ENCODE measurements at places on chromosomes 7 and 10. TPM values are rescaled to one million over a fixed set of nuclear protein-coding genes. Genes with fewer than 3 reads are reported as not detected.

Gene MPLKIP
- total RNA-seq, result 14.9 TPM

DNA sequence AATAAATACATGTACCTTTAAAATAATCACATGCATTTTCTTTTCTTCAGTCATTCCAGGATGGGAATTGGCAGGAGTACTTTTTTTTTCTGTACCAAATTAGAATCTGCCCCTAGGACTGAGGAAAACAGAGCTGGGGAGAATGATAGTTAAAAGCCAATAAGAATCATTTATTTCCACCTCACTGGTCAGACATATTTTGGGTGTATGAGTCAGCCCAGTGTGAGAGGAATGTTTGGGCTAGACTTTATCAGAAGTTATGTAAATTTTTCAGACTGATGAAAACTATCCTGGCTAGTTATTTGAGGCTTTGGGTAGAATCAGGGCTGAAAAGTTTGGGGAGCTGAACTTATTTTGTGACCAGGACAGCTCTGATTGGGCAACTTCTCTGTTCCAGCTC, 303.1 kb upstream of the NPSR1 start:
- DNase-seq, result no peak

GRCh38 chr7:16685535-16685934, 39.6 kb downstream of the BZW2 start:
- no peak for DNase-seq

DNA sequence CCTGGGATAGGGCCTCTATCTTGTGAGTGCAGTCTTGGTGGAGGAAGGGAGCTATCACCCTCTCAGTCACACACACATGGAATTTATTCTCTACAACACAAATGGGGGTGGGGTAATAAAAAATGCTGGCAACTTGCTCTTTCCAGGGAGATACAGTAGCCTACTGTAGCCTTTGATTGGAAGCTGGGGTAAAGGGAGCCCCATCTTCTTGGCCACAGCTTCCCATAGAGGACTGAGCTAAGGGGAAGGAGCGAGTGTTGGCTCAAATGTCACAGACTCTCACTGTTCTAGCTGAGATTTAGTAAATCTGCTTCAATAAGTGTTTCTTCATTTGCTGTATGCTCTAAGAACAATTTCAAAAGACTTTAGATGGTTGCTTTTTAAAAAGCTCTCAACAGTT, 222.2 kb upstream of the CXCL12 start:
- DNase-seq, result no peak

Gene CLDN3
- not detected for total RNA-seq

DNA sequence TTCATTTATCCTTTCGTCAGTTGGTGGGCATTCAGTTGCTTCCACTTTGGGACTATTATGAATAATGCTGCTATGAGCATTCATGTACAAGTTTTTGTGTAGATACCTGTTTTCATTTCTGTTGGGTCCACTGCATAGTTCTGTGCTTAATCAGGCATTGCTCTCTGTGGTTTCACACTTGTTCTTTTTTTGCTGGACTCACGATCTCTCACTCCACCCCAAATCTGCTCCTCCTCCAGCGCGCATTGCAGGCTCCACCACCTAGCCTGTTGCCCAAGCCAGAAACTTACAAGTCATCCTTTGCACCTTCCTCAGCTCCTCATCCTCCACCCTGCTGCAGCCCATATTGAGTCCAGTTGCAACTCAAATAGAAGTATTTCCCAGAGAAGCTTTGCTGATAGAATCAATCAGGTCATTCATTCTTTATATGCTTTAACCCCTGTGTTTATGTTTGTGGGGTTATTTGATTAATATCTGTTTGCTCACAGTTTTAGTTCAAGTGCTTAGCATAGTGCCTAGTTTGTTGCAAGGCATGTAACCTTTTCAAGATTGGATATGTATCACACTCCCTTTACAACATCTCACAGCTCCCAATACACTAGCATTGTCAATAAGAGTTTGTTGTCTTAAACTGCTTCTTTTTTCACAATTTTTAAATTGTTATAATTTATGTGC, 16.6 kb upstream of the AFAP1L2 start:
- no peak for DNase-seq

DNA sequence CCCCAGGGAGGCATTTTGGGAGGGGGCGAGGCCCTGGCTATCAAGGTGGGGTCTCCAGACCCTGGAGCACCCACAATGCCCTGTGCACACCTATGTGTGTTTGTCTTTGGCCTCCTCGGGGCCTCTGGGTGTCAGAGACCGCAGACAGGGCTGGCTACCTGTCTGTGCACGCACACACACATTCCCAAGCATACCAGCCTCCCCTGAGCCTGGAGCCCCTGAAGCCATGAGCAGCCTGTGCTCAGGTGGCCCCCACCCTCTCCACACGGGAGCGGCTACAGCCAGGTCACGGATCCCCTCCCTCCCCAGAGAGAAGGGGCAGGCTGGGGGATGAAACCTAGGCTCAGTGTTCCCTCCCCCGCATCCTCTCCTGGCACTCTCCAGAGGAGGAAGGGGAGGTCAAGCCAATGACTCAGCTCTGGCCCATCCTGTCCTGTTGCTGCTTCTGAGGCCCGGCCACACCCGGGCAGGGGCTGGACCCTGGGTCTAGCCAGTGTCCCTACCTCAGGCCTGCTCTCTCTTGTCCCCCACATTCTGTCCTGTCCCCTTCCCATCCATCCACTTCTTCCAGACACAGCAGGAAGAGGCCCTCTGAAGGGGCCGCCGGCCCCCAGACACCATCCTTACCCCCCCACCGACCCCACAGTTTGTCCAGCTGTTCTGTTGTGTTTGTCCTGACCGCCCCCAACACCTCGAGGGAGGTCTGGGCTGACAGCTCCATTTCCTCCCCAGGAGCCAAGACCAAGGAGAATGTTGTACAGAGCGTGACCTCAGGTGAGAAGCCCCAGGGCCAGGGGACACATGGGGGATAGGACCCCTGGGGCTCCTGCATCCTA, 720 bp downstream of the SNCG start:
- DNase-seq, result no peak

Gene SPDYE5
- total RNA-seq, result 0.11 TPM

Gene LRWD1
- total RNA-seq, result 20.9 TPM

- peak; percentile 62 for DNase-seq
These were observed 171.2 kb downstream of the DNAJB6 start for GRCh38 chr7:157507987-157508386.

GRCh38 chr10:110073896-110074295, 66.1 kb downstream of the ADD3 start:
- no peak for DNase-seq

Gene VSTM4
- 40.5 TPM for total RNA-seq

DNA sequence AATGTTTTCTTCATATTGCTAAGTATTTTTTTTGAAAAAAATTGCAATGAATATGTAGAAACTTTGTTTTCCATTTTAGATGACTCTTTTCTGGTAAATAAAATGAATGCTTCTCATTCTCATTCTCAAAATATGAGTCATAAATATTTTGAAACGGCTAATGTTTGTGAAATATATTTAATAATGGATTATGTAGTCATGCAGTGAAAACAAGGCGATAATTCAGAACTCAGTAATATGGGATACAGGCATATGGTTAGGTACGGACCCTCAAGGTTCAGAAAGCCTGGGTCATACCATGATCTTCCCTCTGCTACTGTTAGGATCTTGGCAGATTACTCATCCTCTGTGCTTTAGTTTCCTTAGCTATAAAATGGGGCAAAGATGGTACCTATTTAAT, 46.2 kb upstream of the SLC39A12 start:
- no peak for DNase-seq

Gene ACTL6B
- 16.5 TPM for total RNA-seq

Gene SEMA4G
- total RNA-seq, result 9.9 TPM

Gene TEX47
- total RNA-seq, result not detected

GRCh38 chr10:103666087-103666761, 172.7 kb downstream of the NEURL1 start:
- no peak for DNase-seq

DNA sequence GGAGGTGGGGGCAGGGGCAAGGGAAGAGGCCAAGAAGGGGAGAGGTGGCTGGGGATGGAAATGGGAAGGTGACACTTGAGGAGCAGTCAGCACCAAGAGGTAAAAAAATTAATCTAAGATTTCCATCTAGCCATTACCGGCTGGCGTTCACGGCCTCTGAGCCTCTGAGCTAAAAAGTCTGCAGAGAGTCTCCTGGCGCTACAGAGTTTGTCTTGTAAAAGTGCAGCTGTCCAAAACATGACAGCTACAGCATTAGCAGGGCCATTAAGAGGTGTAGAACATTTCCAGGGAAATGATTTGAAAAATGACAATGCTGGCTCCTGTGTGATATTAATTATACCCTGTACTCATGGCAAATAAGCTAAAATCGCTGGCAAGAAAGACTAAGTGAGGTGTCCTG, 167.6 kb downstream of the LRMDA start:
- no peak for DNase-seq

GRCh38 chr7:18806177-18806576, 310.6 kb downstream of the HDAC9 start:
- DNase-seq, result no peak

- DNase-seq, result no peak
These were observed 497.2 kb downstream of the PLXNA4 start for GRCh38 chr7:132078891-132079735.

GRCh38 chr7:137547485-137547884, 204.0 kb upstream of the PTN start:
- DNase-seq, result no peak

GRCh38 chr7:54037873-54038272, 504.3 kb upstream of the VSTM2A start:
- no peak for DNase-seq

Gene LRRC4
- total RNA-seq, result 16.1 TPM

Gene LIPK
- not detected for total RNA-seq

- DNase-seq, result no peak
These were observed 67.7 kb upstream of the ITGA8 start for GRCh38 chr10:15787426-15787825.

Gene FAM25G
- not detected for total RNA-seq

GRCh38 chr7:91198371-91198770, 65.9 kb upstream of the FZD1 start:
- no peak for DNase-seq

DNA sequence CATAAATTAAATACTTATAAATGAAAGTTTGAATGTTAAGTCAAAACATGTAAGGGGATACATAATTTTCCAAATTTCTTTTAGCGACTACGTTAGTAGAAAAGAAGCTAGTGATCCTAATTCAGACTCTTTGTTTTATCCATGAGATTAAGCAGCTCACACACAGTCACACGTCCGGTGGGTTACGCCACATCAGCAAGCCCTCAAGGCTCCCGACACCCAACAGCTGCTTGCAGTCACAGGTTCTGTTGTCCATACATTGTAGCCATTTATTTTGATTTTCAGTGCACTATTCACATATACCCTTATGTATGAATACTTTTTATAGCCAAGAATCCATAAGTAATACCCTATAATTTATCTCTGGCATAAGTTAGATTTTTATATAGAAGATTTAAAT, 39.5 kb downstream of the XRCC2 start:
- DNase-seq, result no peak

Gene GPC2
- total RNA-seq, result 6.1 TPM

DNA sequence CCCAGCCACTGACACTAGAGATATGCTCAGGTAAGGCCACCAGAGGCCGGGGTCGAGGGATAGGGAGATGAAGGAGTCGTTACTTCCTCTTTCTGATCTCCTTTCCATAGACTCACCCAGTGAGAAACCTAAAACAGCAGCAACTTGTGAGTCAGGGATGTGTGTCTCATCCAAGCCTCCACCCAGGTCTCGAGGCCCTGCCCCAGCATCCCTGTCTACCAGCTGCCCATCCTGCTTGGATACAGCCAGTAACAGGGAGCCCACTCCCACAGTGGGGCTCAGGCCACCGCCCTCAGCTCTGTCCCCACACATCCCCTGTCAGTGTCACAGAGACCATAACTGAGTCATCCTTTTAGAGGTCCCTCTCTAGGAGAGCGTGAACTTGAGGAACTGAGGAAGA, 49.6 kb upstream of the CHST15 start:
- DNase-seq, result no peak

DNA sequence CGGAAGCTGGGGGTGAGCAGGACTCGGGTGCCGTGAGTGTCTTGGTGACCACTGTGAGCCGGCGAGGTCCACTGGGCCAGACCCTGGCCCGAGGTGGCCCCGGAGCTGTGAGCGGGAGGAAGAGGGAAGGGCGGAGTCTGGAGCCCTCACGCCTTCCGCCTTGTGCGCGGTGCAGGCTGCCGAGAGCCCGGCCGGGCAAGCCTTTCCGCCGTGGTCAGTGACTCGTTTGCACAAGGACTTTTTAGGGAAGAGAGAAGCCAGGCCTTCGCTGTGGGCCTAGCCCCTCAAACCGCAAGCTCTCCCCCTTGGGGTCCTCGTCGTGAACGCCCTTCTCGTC, 40.9 kb upstream of the ZNF32 start:
- DNase-seq, result no peak

DNA sequence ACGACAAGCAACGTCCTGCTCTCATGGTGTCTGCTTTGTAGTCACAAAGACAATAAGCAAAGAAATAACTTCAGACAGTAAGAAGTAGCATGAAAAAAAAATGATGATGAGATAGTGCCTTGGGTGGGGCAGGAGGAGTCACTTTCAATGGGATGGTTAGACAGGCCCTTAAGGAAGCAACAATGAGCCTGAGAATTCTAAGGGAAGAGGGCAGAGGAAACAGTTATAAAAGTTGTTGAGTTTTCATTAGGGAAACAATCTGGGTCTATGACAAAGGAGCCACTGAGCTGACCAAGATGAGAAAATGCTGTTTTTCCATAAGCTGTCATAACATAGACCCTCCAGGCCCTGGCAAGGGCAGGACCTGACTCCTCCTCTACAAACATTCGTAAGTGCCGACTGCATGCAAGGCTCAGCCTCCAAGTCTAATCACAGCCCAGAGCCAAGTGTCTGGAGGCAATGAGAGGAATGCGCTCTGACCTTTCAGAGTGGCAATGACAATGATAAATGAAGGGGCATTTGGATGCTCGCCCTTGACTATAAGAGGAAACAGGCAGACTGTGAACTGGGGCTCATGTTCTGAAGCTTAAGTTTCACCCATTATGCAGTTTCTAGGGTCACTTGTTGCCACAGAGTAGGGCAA, 43.7 kb downstream of the PPP1R3C start:
- DNase-seq, result peak; percentile 79

Gene MCM10
- 4.4 TPM for total RNA-seq

Gene SEPHS1
- total RNA-seq, result 53.3 TPM

Gene LMBR1
- total RNA-seq, result 61.3 TPM

DNA sequence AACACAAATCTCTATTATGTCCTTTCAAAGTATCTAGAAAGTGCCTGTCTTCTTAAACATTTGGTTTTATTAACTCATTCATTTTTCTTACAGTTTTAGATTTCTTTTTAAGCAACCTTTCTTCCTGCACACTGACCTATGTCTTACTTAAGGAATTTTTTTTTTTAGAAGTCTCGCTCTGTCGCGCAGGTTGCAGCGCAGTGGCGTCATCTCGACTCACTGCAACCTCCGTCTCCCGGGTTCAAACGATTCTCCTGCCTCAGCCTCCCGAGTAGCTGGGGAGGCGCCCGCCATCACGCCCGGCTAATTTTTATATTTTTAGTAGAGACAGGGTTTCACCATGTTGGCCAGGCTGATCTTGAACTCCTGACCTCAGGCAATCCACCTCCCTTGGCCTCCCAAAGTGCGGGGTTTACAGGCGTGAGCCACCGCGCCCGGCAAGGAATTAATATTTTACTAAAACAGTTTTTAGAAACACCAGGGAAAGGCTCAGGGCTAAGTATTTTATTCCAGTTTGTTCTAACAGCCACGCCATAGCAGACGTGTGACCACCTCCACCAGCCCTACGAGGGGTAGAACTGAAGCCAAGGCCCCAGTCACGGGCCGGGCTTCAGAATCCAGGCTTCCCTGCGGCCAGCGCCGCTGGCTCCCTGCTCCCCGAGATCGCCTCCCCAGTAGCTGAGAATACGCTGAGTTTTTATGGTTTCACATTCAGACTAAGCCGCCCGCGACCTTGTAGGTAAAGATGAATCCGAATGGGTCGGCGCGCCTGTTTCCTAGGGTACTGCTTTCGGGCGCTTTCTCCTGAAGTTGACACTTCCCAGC, 941 bp upstream of the LUC7L2 start:
- DNase-seq, result peak; percentile 41

Gene UBN2
- total RNA-seq, result 22.2 TPM

Gene TRIM50
- total RNA-seq, result not detected

Measured in spinal cord (tissue), 10 donors.